CD4-positive, CD25-positive, alpha-beta regulatory T cell (primary cell): ENCODE measurements at places on chromosomes 11 and 22.

GRCh38 chr11:117824571-117825537 is at the start of gene FXYD2:
TSS of gene FXYD2 (minus strand) at chr11:117824744. CDS start at chr11:117824678, 66 bp downstream.
- DNase-seq: no peak

DNA sequence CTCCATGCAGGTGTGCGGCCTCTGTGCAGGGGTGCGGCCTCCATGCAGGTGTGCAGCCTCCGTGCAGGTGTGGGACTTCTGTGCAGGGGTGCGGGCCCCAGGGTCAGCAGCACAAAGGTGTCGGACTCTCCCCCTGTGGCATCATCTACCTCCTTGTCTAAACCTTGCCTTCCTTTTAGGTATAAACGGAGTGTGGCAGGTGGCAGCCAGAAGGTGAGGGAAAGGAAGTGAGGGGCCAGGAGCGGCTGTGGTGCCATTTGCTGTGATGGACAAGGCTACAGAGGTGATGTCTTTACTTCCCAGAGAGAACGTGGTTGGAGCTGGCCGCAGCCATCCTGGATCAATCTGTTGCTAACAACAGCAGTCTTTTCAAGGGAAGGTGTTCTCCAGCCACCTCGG is 9.1 kb downstream of the GAL start:
- DNase-seq: no peak

DNA sequence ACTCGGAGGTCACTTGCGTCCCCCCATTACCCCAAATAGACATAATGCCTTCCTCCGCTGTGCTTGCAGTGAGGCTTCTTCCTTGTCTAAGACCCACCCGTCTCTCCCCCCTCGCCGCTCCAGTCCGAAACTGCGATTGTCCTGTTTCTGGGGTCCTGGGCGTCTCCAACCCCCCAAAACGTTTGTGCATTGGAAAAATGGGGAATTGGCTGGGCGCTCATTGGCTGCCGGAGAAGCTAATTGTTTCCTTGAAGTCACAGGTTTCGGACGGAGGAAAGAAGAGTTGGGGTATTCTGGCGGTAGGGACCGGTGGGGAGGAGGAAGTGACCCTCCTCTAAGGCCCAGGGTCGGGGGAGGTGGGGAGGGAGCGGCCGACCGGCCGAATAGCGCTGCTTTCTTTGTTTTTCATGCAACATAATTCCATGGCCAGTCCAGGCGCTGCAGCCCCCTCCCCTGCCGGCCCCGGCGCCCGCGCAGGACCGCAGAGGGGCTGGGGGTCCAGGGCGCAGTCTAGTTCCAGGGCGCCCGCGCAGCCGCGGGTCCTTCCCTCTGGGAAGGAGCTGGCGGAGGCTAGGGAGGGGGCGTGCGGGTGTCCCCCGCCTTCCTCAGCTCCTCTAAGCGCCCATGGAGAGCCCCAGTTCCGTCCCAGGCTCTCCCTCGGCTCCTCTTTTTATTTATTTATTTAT is 12.7 kb upstream of the CPT1A start:
- no peak for DNase-seq

DNA sequence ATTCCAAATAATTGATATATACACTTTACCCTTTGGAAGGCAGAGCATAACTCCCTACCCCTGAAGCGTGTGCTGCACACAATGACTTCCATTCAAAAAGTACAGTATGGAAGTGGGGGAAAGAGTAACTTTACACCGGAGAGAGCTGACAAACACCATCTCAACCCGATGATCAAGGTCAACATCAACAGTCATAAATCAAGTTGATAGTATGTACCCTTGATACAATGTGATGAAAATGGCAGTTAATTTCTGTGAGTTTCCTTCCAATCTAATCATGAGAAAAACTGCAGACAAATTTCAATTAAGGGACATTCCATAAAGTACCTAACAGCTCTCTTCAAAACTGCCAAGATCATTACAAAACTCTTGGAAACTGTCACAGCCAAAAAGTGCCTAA is 6.0 kb upstream of the DEUP1 start:
- DNase-seq: no peak

- no peak for DNase-seq
Observed at GRCh38 chr22:37303821-37304274, 21.5 kb downstream of the CYTH4 start.
